ENCODE measurements at places on chromosomes 11 and 22. TPM values are rescaled to one million over a fixed set of nuclear protein-coding genes. Genes with fewer than 3 reads are reported as not detected.

DNA sequence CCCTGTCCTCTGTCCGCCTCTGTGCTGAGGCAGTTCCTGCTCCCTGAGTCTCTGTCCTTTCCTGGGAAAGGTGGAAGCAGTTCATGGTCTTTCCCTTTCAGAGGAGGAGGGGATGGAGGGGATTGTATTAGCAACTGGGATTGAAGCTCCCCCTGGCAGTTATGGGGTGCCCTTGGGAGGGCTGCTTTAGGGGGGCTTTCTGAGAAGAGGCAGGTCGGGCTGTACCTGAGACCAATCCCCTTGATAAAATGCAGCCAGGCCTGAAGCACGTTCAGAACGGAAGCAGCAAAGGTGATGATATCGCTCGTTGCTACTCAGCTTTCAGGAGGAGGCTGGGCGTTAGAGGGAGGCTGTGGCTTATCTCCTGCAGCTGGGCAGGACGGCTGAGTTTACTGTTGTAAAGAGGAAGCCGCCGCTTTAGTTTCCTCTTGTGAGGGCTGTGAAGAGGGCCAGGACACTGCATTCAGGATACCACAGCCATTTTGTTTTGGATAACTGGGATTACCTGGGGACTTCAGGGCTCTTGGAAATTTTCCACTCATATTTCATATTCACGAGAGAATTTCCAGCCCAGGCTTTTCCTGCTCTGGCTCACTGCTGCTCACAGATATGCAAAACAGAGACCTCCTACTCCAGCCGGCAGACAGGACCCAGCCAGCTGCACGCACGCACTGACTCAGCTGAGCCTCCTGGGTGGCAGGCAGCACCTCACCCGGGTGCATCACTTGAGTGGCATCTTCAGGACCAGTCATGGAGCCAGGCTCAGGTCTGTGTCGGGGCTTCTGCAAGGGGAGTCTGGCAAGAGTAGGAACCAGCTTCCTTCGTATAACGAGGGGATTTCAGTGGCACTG, 798 bp downstream of the AMPD3 start:
- peak; percentile 72 for DNase-seq

DNA sequence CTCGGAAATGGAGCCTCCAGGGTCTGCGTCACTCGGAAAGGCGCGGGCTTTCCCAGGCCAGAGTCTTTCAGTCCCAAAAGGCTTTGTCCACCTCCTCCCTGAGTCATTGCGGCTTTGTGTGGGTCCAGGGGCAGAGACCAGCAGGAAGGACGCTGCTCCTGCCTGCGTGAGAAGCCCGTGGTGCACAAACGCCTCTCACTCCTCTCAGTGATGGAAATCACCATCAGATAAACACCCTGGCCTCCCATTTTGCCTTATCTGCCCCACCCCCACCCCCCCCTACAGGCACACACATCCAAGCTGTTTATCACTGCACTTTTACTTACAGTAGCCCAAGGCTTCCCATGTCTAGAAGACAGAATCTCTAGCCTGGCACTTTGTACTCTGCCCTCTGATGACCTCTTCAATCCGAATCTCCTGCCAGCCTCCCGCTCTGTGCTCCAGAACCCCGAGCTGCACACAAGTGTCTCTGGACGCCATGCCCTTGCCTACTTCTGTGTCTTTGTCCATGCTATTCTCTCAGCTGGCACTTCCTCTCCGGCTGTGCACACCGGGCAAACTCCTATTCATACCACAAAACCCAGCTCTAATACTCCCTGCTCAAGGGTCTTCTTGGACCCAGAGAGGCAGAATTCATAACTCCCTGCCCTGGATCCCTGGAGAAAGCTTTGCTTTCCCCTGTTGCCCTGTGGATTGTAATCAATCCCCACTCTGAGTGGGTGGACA, 954.6 kb downstream of the TBC1D22A start:
- no peak for DNase-seq

DNA sequence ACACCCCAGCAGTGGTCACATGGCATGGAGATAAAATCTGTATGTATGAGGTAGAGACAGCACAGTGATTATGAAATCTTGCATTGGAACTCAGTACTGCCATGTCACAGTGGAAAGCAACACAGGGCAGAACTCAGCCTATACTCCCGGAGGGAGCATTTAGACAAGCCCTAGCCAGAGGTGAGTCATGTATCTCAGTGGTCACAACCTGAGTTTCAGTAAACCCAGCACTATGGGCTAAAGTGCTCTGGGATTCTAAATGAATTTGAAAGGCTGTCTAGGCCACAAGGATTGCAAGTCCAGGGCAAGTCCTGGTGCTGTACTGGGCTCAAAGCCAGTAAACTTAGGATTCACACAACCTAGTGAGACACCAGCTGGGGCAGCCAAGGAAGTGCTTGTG, 1717.1 kb upstream of the RAG2 start:
- DNase-seq = no peak

- DNase-seq = no peak
These were observed 105.1 kb downstream of the TENM4 start for GRCh38 chr11:79335681-79336080.

Gene SERHL2
- 1.6 TPM for total RNA-seq
